Hematopoietic multipotent progenitor cell (in vitro differentiated cells): ENCODE measurements at places on chromosomes 12 and 14.

GRCh38 chr12:62817556-62818271, 117.2 kb downstream of the PPM1H start:
- peak; percentile 69 for DNase-seq

DNA sequence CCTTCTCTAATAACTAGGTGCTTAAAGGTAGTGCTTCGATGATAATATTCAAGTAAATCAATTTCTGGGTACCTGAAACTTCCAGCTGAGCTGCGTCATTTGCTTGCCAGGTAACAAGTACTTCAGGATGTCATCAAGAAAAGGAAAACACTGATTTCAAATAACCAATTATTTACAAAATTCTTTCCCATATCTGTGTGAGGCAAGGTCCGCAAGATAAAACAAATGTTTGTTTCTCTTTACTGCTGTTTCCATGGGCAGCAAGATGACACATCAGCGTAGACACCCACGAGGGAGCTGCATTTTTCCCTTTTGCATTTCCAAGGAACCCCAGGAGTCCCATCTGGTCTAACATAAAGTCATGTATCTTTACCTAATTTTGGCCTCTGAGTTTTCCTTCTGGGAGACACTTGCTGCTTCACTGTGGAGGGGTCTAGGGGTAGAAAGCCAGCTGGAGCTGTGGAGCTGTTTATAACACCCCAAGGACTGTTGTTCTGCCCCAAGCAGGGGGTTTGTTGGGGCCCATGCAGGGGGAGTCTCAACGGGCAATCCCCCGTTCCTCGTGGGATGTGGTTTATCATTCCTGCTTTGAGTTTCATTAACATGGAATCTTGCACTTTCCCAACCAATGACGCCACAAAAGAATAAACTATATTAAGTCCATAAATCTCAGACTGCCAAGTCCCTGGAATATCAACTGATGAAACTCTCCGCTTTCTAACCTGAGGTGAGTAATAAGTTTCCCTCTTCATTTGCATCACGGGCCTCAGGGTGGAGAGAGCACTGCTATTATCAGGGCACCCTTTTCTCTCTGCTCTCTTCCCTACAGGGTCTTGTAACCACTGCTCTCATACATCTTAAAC, 112.8 kb upstream of the PELI2 start:
- no peak for DNase-seq

DNA sequence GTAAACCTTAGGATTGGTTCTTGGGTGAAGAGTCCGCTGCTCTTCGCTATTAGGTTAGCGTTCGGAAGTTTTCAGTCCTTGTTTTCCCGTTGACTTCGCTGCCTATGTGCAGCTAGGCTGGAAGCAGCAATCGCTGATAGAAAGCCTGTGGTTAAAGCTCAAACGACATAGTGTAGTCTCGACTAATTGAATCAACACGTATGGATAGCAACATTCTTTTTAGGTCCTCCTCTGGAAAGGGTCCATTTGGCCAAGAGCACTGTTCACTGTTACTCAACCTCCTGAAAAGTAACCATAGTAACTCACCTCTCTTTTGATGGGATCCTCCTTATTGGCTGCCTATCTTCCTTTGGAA, 355.5 kb downstream of the SNAPC1 start:
- no peak for DNase-seq

DNA sequence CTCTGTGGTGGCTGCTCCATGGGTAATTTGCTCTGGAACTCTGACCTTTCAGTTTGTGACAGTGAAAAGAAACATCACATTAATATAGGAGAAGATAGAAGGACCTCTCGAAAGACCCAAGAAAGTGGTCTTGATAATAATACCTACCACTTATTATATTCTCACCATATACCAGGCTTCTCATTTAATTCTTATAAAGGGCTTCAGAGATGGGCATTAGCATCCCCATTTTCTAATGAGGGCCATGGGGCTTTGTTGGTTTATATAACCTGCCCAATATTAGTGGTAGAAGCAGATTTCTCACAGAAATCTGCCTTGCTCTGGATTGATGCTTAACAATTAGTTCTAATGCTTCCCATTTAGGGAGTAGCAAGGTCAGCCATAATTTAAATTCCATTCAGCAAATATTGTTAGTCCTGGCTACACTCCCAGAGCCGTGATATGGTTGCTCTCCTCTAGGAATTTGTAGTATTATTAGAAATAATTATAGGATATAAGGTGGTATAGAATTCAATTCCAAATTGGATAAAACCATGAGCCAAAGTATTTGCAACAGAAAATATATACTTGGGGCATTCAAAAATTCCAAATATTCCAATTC, 7.4 kb upstream of the AMIGO2 start:
- no peak for DNase-seq

GRCh38 chr14:104432611-104433231, 146.8 kb upstream of the C14orf180 start:
- DNase-seq: no peak

DNA sequence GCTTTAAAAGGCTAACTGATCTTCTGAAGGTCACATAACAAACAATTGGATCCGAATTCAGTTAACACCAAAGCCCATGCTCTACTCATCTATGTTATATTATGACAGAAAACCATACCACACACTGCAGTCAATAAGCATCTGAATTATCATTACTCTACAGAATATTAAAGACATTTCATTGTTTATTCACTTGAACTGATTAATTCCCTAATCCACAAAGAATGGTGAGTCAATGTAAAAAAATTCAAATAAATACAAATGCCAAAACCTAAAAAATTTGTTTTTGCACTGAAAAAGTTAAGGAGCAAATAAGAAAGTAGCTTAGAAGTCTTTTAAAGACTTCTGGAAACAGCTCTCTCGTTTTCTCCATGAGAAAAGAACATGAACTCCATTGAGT, 13.7 kb downstream of the NID2 start:
- DNase-seq: no peak

GRCh38 chr14:50560931-50561285, 963 bp downstream of the ATL1 start:
- no peak for DNase-seq

- DNase-seq: no peak
These were observed 45.6 kb downstream of the CALM1 start for GRCh38 chr14:90442388-90442787.

DNA sequence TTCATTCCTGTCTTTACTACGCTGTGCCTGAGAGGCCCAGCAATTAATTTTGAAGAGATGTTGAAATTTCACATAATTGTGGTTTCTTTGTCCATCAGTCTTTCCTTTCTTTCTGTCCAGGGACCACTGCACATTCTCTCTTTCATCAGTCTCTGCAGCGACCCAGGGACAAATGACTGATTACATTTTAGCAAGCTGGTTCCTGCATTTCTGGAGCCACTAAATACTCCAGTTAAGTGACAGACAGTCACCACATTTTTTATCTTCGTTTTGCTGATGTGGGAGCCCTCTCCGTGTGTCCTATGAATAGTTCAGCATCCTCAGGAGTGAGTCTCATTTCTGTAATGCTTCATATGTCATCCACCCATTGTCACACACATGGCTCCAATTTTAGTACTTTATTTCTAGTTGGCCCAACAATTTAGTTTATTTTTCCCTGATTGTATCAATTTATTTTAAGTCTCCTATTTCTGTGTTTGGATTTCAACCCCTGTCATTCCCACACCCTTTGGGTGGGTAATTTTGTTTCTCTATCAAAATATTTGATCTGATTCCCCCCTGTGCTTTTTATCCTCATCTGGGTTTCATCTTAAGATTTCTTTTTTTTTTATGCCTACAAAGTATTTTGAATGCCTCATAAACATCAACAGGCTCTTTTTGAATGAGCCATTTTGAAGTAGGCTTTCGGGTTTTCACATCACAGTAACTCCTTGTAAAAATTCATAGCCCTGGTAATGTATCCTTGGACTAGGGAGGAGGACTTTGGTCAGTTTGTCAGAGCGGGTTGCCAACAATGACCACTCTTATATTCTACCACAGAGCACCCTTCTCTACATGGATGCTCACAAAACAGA, 1196.5 kb downstream of the GALC start:
- DNase-seq: no peak

GRCh38 chr14:51451561-51451960, 200.1 kb upstream of the FRMD6 start:
- no peak for DNase-seq

DNA sequence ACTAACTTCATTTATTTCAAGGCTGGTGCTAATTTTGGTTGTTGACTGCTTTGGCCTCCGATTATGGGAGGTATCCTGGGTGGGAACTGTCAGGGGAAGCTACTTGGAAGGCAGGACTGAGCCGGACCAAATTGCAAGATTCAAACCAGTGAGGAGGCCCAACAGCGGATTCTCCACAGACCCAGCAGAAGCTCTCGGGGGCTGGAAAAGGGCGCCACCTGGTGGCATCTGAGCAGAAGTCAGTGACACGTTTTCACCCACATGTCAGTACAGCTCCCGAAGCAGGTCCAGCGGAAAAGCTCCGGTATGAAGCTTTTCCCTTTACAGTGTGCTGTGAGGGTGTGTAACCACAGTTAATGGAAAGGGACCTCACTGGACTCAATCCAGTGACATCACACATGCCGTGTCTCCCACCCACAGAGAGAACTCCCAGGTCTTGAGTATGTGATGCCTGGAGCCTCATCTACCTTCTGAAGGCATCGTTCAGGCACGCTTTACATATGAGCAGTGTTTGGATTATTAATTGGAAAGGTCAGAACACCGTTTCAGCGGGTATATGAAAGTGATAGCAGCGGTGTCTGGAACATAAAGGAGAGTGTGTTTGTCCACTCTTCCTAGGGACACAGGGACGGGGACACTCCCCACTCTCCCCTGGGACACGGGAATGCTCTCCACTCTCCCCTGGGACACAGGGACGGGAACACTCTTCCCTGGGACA, 3.6 kb upstream of the P2RX2 start:
- DNase-seq: peak; percentile 89

DNA sequence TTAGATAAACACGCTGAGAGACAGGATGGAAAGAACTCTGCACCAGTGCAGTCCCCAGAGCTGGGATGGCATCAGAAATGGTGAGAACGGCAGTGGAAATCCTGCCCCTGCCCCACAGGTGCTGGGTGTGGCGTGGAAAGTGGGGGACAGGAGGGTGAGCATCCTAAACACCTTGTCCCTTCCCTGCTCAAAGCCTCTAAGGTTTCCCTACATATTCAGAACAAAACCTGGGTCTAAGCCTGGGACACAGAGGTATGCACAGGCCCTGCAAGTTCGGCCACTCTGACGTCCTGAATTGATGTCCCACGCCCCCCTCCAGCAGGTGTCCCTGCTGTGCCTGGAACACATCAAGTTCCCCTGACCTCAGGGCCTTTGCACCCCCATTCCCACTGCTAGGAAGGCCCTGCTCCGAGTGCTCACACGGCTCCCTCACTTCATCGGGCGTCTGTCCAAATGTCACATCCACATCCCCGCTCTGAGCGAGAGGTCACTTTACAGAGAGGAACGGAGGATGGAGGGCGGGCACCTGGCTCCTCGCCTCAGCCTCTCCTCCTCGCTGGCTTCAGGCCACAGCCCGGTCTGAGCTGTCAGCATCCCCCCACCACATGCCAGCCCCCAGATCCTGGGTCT, 38.5 kb upstream of the SFSWAP start:
- DNase-seq: no peak

DNA sequence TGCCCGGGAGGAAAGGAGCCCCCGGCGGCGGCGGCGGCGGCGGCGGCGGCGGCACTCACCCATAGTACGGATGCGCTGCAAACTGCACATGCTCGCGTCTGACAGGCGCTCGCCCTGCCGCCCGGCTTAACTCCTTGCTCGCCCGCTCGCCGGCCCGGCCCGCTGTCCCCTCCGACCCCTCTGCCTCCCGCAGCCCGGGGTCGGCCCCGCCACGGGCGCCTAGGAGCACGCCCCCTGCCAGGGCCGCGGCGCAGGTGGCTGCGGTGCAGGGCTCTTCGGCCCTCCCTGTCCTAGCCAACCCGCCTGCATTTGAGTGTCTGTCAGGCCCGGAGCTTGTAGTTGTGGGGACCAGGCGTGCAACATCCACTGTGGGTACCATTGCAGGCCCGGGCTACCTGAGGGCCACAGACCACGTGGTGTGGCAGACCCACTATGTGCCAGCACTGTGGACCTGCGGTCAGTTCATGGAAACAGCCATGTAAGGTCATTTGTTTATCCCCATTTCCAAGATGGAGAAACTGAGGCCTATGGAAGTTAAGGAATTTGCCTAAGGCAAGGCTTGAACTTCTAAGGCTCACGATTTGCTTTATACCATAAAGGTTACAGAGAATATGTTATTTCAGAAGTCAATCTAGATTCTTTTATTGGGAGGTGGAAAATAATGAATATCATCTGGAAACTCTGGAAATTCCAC, 17.6 kb upstream of the PLEKHH1 start:
- no peak for DNase-seq

DNA sequence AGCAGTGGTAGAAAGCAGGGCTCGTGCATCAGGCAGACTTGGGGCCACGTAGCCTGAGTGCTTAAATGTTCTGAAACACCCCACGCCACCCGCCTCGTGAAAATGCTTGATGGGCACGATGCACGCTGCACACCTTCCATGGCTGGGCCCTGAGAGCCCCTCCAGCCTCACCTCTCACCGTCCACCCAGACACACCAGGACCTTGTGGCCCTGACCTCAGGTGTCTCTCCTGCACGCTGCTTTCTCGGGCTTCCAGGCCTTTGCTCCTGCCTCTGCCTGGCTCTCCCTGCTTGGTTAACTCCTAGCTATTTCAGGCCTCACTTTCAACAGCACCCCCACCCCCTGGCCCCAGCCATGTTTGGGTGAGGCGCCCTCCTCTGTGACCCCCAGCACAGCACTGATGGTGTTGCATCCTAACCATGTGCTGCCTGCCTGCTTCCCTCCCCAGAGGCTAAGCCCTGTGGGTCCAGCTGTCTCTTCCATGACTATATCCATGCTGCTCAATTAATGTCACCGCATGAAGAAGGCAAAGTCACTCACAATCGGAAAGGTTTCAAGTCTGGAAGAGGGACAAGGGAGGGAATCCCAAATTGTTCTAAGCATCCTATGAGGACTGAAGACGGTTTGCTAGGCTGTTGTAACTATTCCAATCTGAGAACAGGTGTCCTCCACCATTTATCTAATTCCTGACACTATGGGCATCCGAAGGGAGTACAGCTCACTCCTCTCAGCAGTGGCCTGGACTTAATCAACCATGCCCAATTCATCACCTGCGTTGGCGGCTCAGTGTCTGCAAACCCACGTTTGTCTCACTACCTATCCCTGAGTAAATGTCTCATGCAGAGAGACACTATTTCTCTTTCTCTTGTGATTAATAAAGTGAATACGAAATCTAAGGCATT, 82.2 kb downstream of the CCDC88C start:
- no peak for DNase-seq
